CD4-positive, alpha-beta T cell treated with Interleukin-10 for 1 hour (primary cell): ENCODE measurements at places on chromosomes 2 and 18.
A peak's percentile ranks its signal among the peaks of the same experiment; 100 is the strongest.

DNA sequence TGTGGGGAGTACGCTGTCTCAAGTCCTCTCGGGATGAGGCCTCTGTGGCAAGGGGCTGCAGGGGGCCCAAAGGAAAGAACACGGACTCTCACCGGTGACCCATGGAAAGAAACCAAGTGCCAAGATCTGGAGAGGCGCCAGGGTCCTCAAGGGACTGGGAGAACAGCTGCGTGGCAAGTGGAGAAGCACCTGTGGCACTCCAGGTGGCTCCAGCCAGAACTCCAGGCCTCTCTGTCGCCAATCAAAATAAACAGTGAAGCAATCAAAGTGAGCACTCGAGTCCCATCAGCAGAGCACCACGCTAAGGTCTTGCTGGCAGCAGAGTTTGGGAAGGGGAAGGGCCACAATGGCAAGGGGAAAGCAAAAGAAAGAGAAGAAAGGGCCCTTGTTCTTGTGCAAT is 54.7 kb downstream of the BCL2 start:
- DNase-seq: no peak

DNA sequence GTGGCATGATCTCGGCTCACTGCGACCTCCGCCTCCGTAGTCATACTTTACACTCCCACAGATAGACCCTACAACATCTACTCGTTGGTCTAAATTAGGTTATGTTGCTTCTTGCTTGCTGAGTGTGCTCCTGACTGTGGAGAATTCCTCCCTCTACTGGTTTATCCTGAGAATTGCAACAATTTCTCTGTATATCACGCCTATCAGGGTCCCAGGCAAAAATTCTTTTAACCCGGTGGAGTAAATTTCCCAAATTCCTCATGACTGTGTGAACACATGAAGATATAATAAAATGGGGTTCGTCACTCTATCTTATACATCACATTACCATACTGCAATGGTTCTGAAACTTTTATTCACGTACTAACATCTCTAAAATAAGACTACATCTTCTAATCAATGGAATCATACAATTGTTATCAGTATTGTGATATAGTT is 156.7 kb downstream of the EVA1A start:
- peak; percentile 47 for DNase-seq

DNA sequence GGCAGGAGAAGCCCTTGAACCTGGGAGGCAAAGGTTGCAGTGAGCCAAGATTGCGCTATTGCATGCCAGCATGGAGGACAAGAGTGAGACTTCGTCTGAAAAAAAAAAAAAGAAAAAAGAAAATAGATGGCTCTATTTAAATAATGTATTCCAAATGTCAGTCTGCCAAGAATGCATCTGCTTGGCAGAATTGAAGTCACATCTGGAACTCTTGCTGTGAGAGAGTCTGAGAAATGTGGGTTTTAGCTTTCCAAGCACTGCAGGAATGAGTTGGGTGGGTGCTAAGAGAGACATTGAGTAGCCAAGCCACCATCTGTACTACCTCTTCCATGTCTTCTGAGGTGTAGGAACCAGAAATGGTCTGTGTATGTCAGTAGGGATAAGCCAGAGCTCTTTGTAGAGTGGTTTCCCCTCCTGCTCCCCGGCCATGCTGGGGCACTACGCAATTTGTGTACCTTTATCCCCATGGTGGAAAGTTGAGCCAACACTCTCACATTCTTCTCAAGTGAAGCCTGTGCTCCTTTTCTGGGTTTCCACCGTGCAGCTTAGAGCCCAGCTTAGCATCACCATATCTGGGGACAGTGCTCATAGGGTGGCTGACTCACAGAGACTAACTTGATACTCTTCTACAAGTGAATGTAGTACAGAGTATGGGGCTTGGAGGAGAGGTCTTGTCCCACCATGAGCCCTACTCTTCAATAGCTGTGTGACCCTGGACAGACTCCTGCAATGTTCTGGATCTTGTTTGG is 25.3 kb downstream of the IL1F10 start:
- DNase-seq: no peak

DNA sequence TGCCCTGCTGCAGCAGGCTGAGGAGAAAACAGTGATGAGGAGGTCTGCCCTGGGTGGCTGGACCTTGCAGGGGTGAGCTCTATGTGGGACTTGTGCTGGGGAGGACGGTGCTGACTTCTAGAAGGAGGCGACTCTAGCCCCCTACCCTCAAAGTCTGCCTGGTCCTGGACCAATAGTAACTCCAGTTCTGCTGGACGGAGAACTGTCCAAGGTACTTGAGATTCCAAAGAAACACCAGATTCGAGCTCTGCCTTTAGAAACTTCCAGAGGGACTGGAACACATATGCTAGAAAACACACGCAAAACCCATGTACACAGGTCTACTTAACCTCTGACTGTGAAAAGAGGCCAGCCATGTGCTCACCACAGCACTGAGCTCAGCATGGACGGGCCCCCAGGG is 260.6 kb downstream of the TWIST2 start:
- DNase-seq: no peak

GRCh38 chr18:68693091-68693815 is 21.7 kb downstream of the TMX3 start:
- no peak for DNase-seq

GRCh38 chr2:238638982-238639628 is 208.8 kb upstream of the TWIST2 start:
- no peak for DNase-seq

GRCh38 chr18:62925031-62925688 is 209.8 kb downstream of the PHLPP1 start:
- DNase-seq: no peak

DNA sequence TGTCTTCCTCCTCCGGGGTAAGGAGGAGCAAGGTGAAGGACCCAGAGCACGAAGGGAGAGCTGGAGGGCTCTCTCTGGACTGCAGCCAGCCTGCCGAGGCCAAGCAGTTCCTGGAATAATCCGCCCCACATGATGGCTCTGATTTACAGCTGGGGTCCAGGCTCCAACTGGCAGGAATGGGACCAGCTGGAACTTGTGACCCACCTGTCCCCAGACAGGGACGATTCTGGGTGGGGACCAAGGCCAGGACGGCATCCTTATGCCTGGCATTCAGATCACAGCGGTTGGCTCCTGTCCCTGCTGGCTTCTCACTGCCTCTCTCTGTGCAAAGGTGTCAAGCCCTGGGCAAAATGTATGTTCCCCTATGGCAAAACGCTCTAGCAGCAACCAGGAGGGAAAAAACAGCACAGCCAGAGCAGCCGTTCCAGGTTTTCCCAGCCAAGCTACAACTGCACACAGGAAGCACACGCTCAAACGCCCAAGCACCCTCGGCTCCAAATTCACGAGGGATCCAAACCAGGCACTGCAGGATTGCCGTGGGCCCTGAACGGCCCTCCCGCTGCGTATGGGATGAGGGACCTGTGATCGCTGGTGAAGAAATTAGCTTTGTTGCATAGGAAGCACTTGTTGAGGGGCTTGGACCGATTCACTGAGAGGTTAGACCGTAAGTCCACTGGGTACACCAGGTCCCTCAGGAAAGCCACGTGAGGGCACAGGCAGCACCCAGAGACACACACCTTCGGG is 35.8 kb downstream of the FAM178B start:
- DNase-seq: no peak

- no peak for DNase-seq
Observed at GRCh38 chr2:21535826-21536225, 412.1 kb downstream of the TDRD15 start.

GRCh38 chr18:52685316-52685715 is 345.3 kb downstream of the DCC start:
- no peak for DNase-seq

- DNase-seq: no peak
Observed at GRCh38 chr2:150387586-150388288, 99.7 kb downstream of the RND3 start.

- DNase-seq: no peak
Observed at GRCh38 chr2:226098861-226099745, 699.6 kb downstream of the NYAP2 start.

GRCh38 chr2:195479407-195479806 is 177.6 kb upstream of the SLC39A10 start:
- no peak for DNase-seq

DNA sequence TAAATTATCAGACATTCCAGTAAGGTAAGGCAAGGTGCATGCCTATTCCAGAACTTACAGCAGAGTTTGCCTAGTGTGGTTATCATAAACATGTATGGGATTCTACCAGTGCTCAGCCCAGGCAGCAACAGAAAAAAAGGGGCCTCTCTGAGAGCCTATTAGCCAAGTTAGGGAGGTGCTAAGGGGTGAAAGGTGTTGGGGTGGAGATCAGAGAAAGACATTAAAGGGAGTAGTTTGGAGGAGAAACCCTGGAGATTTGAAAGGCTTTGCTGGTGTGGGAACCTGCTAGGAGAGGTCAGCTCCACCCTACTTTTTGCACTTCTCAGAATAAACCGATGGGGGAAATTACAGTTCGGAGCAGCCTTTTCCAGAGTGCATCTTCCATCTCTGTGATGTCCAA is 2.9 kb downstream of the ARPC2 start:
- peak; percentile 28 for DNase-seq

GRCh38 chr2:151575338-151575737 is 158.9 kb downstream of the NEB start:
- no peak for DNase-seq

GRCh38 chr2:225766431-225766830 is 366.9 kb downstream of the NYAP2 start:
- no peak for DNase-seq

DNA sequence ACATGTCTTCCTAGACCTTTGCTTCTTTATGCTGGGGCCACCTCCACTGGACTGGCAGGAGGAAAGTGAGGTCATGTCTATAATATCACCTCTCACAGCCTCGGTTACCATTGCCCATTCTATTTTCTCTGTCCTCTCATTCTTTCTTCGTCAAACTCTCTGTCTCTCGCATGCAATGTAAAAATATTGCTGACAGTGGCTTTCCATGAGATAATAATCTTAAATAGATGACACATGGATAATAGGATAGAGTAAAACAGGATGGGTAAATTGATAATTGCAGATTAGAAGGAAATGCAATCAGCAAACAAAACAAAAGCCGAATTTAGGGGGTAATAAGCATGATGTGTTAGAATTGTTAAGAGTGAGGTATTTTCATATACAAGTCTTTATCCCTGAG is 215.7 kb upstream of the PARD3B start:
- DNase-seq: no peak

DNA sequence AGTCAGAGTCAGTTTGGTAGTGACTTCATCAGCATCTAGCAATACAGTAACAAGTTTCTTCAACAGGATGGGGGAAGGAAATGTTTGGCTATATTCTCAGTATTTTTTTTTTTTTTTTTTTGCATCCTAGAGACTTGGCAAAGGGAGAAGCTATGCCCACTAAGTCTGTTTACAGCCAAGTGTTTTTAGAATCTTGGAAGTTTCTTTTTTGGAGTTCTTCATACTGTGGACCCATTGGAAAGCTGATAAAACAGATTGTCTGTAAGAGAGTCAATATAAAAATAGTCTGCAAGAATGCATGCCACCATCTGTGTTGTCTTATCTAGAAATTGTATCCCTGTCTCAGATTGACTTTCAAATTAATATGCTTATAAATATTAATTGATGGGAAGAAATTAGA is 171.2 kb downstream of the ADCYAP1 start:
- no peak for DNase-seq

- DNase-seq: no peak
Observed at GRCh38 chr2:156423674-156424282, 12.4 kb upstream of the GPD2 start.

- DNase-seq: no peak
Observed at GRCh38 chr18:77130229-77131099, 2.1 kb downstream of the MBP start.

GRCh38 chr2:22326250-22326649 is 1058.7 kb upstream of the KLHL29 start:
- DNase-seq: no peak

- DNase-seq: no peak
Observed at GRCh38 chr2:205086662-205087061, 541.4 kb downstream of the PARD3B start.

DNA sequence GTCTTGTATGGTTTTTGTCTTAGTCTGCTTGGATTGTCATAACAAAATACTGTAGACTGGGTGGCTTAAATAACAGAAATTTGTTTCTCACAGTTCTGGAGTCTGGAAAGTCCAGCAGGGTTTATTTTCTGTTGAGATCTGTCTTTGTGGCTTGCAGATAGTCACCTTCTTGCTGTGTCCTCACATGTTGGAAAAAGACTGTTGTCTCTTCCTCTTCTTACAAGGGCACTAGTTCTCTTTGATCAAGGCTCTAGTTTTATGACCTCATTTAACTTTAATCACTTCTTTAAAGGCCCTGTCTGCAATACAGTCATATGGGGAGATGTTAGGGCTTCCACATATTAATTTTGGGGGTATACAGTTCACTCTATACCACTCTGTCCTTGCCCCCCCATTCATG is 56.5 kb downstream of the NBEAL1 start:
- DNase-seq: no peak

- no peak for DNase-seq
Observed at GRCh38 chr2:108385411-108386071, 7.8 kb downstream of the SULT1C4 start.

DNA sequence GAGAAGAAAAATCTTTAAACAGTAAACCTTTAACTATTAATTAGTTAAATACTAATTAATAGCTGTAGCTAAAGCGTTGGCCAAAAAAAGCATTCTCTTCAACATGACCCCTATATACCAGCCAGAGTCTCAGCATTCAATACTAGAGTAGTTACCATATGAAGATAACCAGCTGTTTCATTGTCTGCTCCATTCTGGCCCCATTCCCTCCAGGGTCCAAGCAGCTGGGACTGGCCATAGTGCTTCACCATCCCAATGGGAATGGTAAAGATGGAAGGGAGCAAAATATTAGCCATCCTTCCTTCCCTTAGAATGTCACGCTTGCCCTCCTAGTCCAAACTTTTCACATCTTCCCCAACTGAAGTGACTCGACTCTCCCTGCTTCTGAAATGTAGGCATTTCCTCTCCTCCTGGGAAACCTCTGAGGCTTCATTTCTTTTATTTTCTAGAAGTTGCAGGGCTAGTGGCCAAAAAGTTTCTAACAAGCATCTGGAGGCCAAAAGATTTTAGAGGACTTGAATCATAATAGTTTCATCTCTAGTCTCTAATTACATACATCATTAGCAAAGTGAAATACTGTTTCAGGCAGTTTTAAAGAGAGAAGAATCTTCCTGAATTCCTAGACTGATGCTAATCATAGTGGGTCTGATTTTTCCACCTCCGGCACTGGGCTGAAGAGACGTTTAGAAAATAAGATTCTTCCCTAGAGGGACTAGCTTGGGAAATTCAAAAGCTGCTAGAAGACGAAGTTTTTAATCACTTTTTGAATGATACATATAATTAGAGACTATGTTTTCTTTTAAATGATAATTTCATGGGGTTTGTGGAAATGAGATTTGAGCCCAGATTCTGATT is 52.7 kb downstream of the CCDC68 start:
- no peak for DNase-seq

GRCh38 chr2:86105252-86105968 is at the start of gene POLR1A:
TSS of gene POLR1A (minus strand) at chr2:86105886. CDS start at chr2:86105776, 110 bp downstream.
- peak; percentile 88 for DNase-seq

DNA sequence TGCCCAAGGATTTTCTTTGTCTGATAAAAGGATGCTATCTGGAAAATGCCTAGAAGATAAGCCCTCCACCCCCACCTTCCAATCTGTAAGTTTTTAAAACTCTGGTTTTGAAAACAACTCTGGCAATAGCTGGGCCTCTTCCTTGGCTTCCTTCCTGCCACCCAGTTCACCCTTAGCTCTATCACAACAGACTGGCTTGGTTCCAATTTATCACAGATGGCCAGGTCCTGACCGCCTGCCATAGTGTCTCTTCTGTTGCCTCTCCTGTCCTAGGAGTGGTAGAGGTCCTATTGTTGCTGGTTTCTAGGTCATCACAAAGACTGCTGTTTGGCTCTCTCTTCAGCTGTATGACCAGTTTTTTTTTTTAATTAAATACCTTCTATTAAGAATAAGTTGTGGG is 1727.9 kb upstream of the SLC39A10 start:
- DNase-seq: no peak

- DNase-seq: no peak
Observed at GRCh38 chr2:101803945-101804696, 106.6 kb downstream of the MAP4K4 start.
